NCI-H526 treated with DMSO at 0.1 percent for 48 hours (cell line): ENCODE measurements at places on chromosomes 11 and 22.

GRCh38 chr22:37021710-37022482 lies 2.4 kb downstream of the MPST start:
- DNase-seq, result no peak

- DNase-seq, result no peak
These were observed 5.0 kb downstream of the VSTM5 start for GRCh38 chr11:93845181-93846092.

GRCh38 chr11:118996926-118997626 lies 862 bp upstream of the CENATAC start:
- DNase-seq, result no peak

DNA sequence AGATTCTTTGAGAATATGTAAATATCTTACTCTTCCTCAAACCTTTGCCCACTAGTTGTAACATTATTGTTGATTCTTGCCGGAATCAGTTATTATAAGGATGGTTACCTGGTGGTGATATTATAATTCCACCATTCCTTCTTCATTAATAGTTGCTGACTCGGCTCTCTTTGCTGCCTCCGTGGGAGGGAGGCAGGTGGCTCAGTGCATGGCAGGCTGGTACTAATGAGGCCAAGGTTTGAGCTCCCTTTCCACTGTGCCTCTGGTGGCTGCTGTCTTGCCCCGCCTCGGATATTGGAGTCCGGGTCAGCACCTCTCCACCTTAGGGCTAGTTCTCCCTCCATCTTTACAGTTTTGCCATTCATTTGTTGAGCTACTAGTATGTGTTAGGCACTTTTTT lies 12.7 kb downstream of the CD6 start:
- no peak for DNase-seq

- peak; percentile 2 for DNase-seq
These were observed 839 bp downstream of the CBY1 start for GRCh38 chr22:38657045-38657909.

GRCh38 chr22:30705710-30706651 lies 11.3 kb downstream of the OSBP2 start:
- no peak for DNase-seq

GRCh38 chr11:44766972-44767278 lies 40.2 kb downstream of the TSPAN18 start:
- DNase-seq, result no peak

GRCh38 chr11:1567052-1567720 lies 4.9 kb downstream of the DUSP8 start:
- no peak for DNase-seq

GRCh38 chr22:30206944-30207343 lies 39.6 kb downstream of the LIF start:
- no peak for DNase-seq

DNA sequence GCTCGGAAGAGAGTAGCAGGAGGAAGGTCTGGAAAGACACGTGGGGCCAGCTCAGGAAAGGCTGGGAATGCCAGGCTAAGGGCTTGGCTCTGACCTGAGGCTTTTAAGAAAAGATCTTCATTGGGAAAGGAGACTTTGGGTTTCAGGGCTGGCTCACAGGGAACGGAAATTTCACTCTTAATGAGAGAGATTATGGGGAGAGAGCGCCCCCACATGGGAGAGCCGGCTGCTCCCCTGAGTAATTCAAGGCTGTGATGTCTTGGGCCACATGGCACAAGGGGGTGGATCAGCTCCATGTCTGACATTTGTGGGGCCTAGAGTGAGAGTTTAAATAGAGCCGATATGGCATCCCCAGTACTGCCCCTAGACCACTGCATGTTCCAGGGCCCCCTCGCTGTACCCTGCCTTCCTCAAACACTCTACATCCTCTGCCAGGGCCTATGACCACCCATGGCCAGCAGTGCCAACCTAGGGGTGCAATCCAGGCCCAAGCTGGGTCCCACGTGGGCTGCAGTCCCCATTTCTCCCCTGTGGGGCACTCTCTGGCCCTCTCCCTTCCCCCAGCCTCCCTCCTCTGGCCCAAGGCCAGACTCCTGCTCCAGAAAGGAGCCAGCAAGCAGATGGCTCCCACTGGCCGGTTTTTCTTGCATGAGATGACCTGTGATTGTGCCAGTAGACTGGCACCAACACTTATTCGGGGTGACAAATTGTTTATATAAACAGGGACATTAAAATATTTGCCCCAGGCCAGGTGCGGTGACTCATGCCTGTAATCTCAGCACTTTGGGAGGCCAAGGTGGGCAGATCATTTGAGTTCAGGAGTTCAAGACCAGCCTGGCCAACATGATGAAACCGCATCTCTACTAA lies 75.2 kb downstream of the ISX start:
- DNase-seq, result no peak

- DNase-seq, result no peak
These were observed 5.4 kb downstream of the MMP1 start for GRCh38 chr11:102792604-102793003.

DNA sequence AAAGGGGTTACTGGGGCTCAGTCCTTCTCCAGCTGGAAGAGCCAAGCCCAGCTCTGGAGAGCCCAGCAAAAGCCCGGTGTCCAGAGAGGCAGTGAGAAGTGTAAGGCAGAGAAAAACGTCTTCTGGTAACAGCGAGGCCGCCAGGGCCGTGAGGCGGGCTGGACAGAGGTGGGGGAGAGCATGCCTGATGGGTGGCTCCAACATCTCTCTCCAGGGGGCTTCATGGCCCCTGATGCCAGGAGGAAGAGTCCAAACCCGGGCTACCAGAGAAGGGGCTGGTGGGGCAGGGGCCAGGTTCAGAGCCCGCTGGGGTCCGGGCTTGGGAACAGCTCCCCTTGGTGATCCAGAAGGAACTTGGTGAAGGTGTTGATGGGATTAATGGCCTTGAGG lies 21.7 kb downstream of the ARHGAP1 start:
- DNase-seq, result no peak

DNA sequence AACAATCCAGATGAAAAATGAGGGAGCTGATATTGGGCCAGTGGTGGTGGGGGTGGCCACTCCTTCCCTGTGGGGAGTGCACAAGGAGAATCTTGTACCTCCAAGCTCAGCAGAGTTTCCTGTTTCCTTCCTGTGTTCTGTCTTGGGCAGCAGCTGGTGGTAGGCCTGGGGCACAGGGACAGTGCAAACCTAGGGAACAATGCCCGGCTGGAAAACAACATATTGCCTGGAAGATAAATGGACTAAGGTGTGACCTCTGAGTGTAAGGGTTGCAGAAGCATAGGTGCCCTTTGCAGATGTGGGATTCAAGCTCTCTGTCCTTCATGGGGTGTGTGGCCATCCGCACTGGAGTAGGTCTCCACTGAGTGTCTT lies 5.8 kb upstream of the JAM3 start:
- DNase-seq, result no peak

- DNase-seq, result no peak
These were observed 33.9 kb downstream of the AP2A2 start for GRCh38 chr11:959608-960007.

DNA sequence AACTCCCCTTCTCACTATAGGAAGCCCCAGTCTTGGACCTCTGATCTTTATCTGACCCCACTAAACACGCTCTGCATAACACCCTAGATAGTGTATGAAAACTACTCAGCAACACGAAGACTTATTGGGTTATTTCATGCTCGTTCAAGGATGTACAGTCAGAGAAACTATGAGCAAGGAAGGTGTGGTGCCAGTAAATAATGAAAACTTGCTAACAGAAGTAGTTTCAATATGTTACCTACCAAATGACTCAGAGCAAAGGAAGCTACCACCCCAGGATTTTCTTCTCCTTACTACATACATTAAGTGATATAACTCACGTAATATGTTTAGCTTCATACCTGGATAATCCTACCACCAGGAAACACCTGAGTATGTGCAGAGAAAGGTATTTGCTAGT lies 25.9 kb upstream of the LYVE1 start:
- no peak for DNase-seq

GRCh38 chr11:47413908-47414684 lies 5.7 kb downstream of the SLC39A13 start:
- no peak for DNase-seq

DNA sequence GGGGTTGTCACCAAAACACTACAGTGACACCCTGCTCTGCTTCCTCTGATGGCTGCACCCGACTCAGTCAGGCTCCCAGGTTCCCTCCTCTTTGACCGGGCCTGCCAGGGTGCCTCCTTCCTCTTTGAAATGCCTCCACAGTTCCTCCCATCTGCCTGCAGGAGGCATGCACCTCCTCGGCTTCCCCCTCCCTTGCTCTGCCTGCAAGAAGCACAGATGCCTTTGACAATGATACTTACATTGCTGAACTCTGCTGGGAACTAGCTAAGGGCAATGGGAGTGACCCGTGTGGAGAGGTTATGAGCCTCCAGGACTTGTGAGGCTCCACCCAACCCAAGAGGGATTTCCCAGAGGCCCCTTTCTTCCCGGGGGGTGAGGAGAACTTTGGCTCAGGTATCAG lies 674.1 kb downstream of the OPCML start:
- no peak for DNase-seq

GRCh38 chr11:86575927-86576326 lies 96.5 kb downstream of the ME3 start:
- DNase-seq, result no peak

DNA sequence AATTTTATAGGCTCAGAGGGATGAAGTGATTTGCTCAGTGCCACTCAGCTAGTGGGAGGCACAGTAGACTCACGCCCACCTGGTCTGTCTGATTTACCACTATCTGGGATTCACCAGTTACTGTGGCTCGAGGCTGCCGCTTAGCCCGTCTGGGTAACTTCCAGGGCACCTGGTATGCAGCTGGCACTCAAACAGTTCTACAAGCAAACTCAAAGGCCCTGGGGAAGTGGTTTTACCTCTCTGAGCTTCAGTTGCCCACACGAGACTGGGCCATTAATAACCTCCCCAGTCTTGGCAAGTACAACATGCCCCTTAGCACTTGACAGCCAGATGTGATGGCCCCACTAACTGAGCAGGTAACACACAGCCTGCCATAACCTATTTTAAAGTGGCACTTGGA lies 2.6 kb downstream of the GDPD5 start:
- DNase-seq, result no peak

GRCh38 chr22:41123151-41123550 lies 30.8 kb downstream of the EP300 start:
- no peak for DNase-seq

DNA sequence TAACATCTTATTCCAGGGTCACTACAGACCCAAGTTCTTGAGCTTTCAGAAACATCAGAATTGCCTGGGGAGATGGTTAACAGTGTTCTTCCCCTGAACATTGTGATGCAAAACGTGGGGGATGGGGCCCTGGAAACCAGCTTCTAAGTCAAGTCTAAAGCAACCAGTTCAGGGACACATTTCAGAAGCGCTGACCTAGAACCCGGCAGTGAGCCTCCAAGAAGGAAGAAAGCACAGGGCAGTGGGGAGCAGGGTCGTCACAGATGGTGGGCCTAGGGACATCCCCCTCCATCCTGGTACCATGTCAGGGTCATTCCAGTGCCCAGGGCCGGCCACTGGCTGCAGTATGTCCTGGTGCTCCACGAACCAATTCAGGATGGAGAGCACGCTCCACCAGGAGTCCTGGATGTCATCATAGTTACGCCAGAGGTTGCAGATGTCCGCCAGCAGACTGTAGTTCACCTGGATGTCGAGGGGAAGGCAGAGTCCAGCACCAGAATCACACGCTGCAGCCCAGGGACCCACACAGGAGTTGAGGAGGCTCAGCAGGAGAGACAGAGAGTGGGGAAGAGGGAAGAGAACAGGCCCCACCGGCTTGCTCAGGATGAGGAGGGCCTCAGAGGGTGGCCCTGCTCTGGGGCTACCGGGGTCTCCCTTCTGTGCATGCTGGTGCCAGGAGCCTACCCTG lies 5.0 kb downstream of the NAGA start:
- DNase-seq, result no peak

DNA sequence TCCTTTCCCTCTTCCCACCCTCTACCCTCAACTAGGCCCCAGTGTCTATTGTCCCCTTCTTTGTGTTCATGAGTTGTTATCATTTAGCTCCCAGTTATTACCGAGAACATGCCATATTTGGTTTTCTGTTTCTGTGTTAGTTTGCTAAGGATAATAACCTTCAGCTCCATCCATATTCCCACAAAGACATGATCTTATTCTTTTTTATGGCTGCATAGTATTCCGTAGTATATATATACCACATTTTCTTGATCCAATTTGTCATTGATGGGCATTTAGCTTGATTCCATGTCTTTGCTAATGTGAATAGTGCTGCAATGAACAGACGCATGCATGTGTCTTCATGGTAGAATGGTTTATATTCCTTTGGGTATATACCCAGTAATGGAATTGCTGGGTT lies 17.8 kb downstream of the C11orf71 start:
- no peak for DNase-seq

GRCh38 chr11:73154178-73154577 lies 12.1 kb upstream of the FCHSD2 start:
- DNase-seq, result no peak

DNA sequence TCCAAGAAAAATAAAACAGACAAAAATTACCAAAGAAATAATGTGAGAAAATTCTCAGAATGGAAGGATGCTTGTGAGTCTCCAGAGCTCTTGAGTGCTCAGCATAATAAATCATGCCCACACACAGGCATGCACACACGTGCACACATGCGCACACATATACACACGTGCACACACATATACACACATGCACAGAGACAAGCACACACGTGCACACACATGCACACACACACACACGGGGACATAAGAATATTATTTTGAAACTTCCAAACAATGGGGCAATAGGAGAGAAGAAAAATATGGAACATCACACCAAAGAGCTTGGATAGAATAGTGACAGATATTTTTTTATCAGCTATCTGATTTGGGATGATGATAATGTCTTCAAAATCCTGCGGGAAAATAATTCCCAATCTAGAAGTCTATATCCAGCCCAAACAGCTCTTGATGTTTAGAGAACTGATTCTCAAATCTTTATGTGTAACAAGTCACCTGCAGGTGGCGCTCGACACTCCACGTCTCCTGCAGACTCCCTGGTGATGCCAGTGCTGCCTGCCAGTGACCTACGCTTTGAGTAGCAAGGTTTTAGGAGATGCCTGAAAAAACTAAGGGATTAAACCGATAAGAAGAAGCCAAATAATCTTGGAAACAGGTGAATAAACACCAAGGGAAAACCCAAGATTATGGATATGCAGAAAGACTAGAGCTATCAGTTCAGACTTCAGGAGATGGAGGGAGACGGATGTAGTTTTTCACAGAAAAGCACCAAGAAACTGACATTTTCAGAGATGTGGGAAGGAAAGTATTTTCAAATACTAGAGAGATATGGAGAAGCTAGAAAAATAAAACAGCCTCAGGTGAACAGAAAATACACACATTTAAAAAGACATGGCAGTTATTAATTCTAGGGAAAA lies 743.6 kb downstream of the ETS1 start:
- peak; percentile 72 for DNase-seq

- peak; percentile 31 for DNase-seq
These were observed 5.8 kb upstream of the MIEF1 start for GRCh38 chr22:39496131-39496838.
